ENCODE measurements at places on chromosomes 3 and 15. TPM values are rescaled to one million over a fixed set of nuclear protein-coding genes. Genes with fewer than 3 reads are reported as not detected.

The DLL4 gene
- 4.8 TPM for total RNA-seq

The CASR gene
- total RNA-seq = not detected

The C3orf52 gene
- 0.31 TPM for total RNA-seq

The TTLL3 gene
- 16.5 TPM for total RNA-seq

The CRYGS gene
- 1.6 TPM for total RNA-seq

The NBEAL2 gene
- total RNA-seq = 3.3 TPM

The ITIH3 gene
- 0.16 TPM for total RNA-seq

The DGKG gene
- 3.0 TPM for total RNA-seq
